GM13976 (cell line): ENCODE measurements at places on chromosomes 13 and 19.

DNA sequence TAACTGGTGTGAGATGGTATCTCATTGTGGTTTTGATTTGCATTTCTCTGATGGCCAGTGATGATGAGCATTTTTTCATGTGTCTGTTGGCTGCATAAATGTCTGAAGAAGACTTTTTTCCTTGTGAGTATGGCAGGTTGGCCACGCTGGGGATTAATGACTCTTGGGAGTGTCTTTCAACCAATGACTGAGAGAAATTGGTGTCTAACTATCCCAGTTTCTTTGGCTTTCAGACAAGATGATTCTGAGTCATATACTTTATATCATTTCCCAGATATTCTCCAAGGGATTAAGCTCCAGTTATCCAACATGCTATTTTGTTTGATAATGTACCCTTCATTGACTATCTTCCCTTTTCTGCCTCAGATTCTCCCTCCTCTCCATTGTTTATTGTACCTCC is 35.5 kb upstream of the CSNK1A1L start:
- DNase-seq, result no peak

GRCh38 chr19:43229315-43229714 is 23.9 kb upstream of the PSG4 start:
- no peak for DNase-seq

GRCh38 chr19:31118287-31118955 is 230.8 kb downstream of the TSHZ3 start:
- no peak for DNase-seq

DNA sequence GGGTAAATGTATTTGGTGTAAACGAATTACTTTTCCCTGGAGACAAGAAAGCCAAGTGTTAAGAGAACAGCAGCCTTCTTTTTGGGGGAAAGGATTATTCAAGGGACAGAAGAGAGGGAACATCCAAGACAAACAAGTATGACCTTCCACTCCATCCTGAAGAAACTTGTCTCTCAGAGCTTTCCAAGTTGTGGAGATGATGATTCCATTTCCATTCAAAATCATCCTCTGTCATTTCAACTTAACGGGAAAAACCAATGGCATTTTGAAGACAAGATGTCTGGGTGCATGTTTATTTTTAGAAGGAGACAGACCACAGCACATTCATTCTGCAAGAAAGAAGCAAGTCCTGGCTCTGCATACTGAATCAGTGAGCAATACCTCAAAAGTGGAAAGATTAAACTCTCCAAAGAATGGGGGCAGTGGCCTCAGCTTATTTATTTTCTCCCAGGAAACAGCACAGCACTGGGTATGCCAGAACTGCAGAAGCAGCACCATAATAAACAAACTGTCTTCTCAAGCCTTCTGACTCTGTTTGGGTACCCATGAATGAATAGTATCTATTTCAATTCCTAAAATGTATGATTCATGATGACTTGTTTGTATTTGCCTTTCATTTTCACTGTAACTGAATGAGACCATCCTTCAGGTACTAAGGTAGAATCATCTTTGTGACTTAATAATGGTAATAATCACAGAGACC is 541.0 kb downstream of the RFC3 start:
- DNase-seq, result no peak

GRCh38 chr19:11496391-11497163 is 9.1 kb downstream of the ZNF653 start:
- DNase-seq, result peak; percentile 82

GRCh38 chr19:13207237-13207845 is 57.1 kb downstream of the IER2 start:
- no peak for DNase-seq

GRCh38 chr19:29484876-29485275 is 40.9 kb upstream of the VSTM2B start:
- DNase-seq, result no peak

- DNase-seq, result no peak
Measured at GRCh38 chr13:20994441-20994821, 67.0 kb downstream of the LATS2 start.

DNA sequence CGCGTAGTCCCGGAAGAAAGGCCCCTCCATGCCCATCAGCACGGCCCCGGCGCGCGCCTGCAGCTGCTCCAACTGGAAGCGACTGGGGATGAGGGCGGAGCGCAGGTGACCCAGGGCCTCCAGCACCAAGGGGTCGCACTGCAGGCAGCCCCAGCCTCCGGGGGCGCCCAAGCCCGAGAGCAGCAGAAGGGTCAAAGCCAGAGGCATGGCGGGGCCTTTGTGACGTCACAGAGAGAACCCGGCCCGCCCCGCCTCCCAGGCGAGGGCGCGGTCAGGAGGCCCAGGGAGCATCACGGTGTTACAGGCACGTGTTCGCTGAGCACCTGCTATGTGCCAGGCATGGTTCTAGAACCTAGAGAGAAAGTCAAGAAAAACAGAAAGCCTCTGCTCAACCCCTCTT is at the start of gene IZUMO2:
Gene IZUMO2 (minus strand): TSS at position 294 of the 400 bp plus-strand sequence. CDS start 87 bp downstream, at position 207.
- no peak for DNase-seq

DNA sequence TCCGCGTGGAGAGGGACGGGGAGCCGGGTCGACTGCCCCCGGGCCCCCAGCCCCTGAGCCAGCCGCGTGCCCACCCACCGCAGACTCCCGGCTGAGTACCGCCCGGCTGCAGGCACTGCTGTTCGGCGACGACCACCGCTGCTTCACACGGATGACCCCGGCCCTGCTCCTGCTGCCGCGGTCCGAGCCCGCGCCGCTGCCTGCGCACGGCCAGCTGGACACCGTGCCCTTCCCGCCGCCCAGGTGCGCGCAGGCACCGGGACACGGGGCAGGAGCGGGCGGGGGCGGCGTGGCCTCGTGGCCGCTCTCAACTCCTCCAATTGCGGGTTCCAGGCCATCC is 1.6 kb downstream of the AMH start:
- no peak for DNase-seq

DNA sequence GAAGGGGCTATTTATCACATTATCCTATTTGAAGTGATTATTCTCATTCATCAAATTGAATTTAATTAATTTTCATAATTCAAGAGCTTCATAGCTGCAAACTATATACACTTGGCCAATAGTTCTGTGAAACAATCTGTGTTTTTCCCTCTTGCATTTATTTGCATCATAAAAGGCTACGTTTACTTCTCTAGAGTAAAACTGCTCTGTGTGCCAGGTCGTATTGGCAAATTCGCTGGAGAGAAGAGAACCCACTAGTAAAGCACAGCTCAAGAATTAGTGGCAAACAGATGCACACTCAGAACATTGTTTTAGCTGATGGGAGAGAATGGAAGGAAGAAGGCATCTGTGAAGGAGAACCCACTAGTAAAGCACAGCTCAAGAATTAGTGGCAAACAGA is 81.8 kb downstream of the CYSLTR2 start:
- no peak for DNase-seq

DNA sequence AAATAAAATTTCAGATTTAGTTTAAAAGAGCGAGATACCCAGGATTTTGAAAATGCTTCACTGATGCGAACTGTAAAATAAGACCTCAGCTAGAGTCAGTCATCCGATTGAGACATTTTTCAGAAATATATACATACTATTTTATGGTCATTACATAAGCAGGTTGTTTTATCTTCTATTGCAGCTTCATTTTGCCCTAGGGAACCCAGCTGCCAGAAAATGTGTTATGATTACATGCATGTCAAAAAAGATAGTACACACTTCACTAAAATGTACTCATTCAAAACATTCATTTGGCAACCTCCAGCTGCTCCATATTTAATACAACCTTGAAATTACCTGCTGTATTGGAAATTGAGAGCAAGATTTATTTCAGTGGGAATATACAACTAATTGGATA is 483.8 kb upstream of the SLITRK6 start:
- no peak for DNase-seq

GRCh38 chr13:93732186-93732585 is 505.6 kb downstream of the GPC6 start:
- no peak for DNase-seq

GRCh38 chr19:40322271-40322610 is 26.0 kb downstream of the C19orf47 start:
- DNase-seq, result no peak
